ENCODE measurements at places on chromosomes 2 and 18.

DNA sequence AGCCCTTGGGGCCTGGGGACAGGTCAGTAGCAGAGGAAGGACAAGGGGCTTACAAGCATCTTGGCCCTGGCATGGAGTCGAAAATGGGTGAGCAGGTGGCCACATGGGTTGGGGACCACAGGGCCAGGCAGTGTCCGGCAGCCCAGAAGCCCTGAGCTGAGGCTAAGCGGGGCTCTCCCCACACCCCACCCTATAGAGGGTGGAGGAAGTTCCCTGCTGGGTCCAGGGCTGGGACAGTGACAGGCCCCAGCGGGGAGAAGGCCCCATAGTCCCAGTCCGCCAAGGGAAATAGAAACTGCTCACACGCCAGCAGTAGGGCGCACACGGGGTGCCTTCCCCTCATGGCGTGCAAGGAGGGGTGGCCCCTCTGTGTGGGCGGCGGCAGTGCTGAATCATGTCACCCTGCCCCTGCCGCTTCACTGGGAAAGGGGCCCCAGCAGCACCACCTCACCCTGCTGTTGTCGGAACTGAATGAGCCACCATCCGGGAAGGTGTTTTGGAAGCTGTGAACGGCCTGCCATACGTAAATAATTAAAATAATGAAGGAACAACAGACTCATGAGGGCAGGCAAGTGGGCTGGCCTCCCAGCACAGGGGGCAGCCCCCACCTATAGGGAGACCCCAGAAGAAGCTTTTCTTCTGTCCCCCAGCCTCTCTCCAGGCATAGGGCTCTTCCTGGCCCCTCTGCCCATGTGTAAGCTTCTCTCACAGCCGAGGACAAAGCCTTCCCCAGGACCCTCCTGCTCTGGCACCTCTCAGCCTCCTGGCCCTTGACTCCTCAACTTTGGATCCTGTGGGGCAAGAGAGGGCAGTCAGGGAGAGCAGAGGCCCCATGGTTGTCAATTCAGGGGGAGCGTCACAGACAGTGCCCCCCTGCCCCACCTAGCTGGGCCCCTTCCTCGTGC is 12.7 kb upstream of the DUSP2 start:
- no peak for DNase-seq

- no peak for DNase-seq
Observed at GRCh38 chr2:222734703-222735014, 63.2 kb downstream of the MOGAT1 start.

DNA sequence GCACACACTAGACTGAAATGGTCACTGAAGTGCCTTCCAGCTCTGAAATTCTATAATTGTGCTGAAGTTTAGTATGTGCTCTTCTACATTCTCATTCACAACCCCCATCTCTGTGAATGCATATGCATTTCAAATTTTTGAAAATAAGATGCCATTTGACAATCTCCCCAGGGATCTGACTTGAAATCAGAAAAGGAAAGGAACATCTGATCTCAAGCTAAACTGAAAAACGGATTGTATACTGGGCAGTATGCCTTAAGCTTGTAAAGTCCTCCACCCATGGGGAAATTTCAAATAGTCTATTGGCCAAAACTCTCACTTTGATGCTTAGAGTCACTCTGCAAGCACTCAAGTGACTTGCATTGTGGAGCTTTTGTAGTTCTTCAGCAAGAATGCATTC is 22.9 kb downstream of the FAP start:
- DNase-seq = no peak

DNA sequence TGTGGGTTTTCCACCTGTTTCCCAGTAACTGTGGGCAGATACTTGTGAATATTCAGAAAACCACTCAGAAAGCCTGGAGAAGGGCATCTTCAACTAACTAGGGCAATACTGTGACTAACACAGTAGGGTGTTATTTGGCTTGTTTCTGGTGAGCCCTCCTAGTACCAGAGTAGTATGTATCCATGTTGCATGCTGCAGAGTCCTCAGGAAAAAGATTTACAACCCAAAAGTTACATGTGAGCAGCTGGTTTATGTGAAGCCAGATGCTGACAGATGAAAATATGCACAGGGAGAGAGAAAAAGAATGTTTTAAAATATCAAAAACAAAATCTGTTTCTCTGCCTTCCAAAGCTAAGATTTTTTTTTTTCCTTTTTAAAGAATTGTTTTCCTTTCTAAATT is 333.2 kb upstream of the UBE2E3 start:
- no peak for DNase-seq

GRCh38 chr18:26386441-26386840 is 160.2 kb downstream of the TAF4B start:
- DNase-seq = no peak

- DNase-seq = no peak
Observed at GRCh38 chr18:72986103-72986502, 118.3 kb upstream of the NETO1 start.
